ENCODE measurements at places on chromosomes 4 and X. TPM values are rescaled to one million over a fixed set of nuclear protein-coding genes. Genes with fewer than 3 reads are reported as not detected.

GRCh38 chr4:77193511-77194102 is 36.6 kb downstream of the CCNG2 start:
- peaks cover 12% of the 10 kb centered on the region for H3K27me3 ChIP-seq
- H3K4me3 ChIP-seq: peak overlapping the region; percentile 68
- no peaks in the 10 kb centered on the region for H3K36me3 ChIP-seq

DNA sequence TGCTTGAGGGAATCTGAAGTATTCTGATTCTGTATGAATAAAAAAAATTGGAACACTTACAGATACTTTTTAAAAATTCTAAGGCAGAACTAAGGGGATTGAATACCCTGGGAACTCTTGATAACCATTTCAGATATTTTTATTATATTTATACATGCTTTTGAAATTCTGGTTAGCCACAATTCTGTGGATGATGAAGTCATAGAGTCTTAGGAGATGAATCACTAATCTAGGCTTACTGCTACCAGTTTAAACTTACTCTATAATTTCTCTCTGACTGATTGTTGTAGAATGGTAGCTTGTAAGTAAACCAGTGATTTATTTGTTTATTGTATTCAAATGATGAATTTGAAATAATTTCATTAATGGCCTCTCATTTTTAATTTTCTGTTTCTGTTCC is 11.4 kb upstream of the SLAIN2 start:
- DNase-seq: no peak
- H3K27me3 ChIP-seq: peaks cover 21% of the 10 kb centered on the region
- peaks cover 4% of the 10 kb centered on the region for H3K4me1 ChIP-seq
- no peaks in the 10 kb centered on the region for H3K36me3 ChIP-seq
- H3K27ac ChIP-seq: no peak overlapping the region

DNA sequence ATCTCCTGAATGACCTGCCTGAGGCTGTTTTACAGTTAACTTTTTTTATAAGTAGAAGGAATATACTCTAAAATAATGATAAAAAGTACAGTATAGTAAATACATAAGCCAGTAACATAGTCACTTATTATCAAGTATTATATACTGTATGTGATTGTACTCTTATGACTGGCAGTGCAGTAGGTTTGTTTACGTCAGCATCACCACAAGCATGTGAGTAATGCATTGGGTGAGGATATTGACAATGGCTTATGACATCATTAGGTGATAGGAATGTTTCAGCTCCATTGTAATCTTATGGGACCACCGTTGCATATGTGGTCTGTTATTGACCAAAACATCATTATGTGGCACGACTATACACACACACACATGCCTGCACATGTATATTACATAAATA is 20.5 kb downstream of the NUDT9 start:
- H3K36me3 ChIP-seq: peaks cover 16% of the 10 kb centered on the region
- no peak for DNase-seq
- H3K27ac ChIP-seq: no peak overlapping the region
- no peak overlapping the region for H3K4me3 ChIP-seq

DNA sequence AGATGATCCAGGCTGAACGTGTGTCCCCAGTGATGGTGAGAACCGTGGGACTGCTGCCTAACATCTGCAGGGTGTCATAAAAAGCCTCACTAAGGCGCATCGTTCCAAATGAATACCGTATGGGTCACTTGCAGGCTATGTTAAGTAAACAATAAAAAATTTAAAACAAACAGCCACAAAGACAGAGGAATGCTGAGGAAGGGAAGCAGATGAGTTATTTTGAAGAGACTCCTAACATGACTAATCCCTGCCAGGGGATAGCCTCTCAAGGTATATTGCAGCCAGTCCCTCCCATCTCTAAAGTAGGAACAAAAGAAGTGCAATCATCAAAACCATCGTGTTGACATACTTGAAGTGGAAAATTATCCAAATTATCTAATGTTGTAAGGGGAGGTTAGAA is 83.8 kb downstream of the UNC5C start:
- no peaks in the 10 kb centered on the region for H3K4me1 ChIP-seq
- no peak overlapping the region for H3K4me3 ChIP-seq
- H3K27me3 ChIP-seq: no peaks in the 10 kb centered on the region
- no peak overlapping the region for H3K27ac ChIP-seq
- H3K36me3 ChIP-seq: no peaks in the 10 kb centered on the region

DNA sequence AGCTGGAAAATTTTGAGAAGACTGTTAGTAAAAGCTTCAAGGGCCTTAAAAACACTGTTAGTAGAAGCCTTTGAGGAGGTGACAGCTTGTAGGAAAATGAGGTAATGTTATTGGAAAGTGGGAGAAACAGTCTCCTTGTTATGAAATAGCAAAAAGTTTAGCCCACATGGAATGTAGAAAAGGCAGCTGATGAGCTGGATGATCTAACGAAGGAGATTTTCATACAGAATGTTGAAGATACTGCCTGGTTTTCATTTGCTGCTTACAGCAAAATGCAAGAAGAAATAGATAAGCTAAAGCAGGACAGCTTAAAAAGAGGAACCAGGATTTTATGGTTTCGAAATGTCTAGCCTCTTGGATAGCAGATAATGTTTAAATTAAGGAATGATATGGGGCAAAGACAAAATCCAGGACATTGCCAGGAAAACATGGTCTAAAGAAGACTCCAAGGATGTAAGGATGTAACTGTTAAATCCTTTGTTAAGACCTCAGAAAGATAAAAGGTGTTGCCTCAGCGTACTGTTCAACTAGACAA is 10.2 kb upstream of the STBD1 start:
- H3K4me3 ChIP-seq: no peak overlapping the region
- peaks cover 44% of the 10 kb centered on the region for H3K36me3 ChIP-seq
- peaks cover 27% of the 10 kb centered on the region for H3K27me3 ChIP-seq

- peaks cover 4% of the 10 kb centered on the region for H3K4me1 ChIP-seq
- no peak overlapping the region for H3K27ac ChIP-seq
- H3K36me3 ChIP-seq: no peaks in the 10 kb centered on the region
- H3K4me3 ChIP-seq: no peak overlapping the region
- no peaks in the 10 kb centered on the region for H3K27me3 ChIP-seq
- no peak for DNase-seq
Observed at GRCh38 chrX:17559728-17560379, 177.4 kb upstream of the SCML1 start.

DNA sequence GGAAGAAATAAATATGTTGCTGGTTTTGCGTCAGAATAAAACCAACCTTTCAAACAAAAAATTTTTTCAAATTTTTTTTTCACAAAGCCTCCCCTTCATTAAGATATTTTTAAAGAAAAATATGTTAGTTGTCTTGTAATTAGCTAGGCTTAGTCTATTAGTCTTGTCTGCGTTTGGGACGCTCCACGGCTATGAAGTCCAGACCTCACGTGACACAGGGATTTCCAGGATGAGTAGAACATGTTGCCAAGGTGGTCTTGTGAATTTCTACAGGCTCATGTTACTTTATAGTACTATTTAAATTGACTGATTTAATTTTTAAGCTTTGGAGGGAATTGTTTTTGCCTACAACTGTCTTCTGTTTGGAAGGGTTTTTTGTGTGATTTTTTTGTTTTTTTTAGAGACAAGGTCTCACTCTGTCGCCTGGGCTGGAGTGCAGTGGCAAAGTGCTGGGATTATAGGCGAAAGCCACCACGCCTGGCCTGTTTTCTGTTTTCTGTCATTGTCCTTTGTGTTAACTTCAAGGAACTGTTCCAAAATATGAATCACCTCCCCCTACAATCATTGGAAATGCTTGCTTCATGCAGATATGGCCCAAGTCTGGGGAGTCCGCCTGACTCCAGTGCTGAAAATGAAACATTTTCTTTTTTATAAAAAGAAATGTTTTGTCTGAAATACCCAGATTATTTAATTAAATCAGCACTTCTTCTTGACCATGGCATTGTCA is 26.2 kb downstream of the TMEM144 start:
- H3K36me3 ChIP-seq: no peaks in the 10 kb centered on the region
- DNase-seq: no peak
- H3K4me1 ChIP-seq: no peaks in the 10 kb centered on the region
- peaks cover 3% of the 10 kb centered on the region for H3K27me3 ChIP-seq

- peaks cover 4% of the 10 kb centered on the region for H3K36me3 ChIP-seq
- DNase-seq: no peak
- no peak overlapping the region for H3K27ac ChIP-seq
- peaks cover 1% of the 10 kb centered on the region for H3K4me1 ChIP-seq
- no peak overlapping the region for H3K4me3 ChIP-seq
- H3K27me3 ChIP-seq: no peaks in the 10 kb centered on the region
Observed at GRCh38 chrX:9555354-9555753, 90.5 kb downstream of the TBL1X start.

GRCh38 chr4:88481537-88481936 is 24.6 kb downstream of the HERC5 start:
- no peak overlapping the region for H3K4me3 ChIP-seq
- H3K27ac ChIP-seq: no peak overlapping the region
- H3K4me1 ChIP-seq: no peaks in the 10 kb centered on the region
- peaks cover 60% of the 10 kb centered on the region for H3K36me3 ChIP-seq
- H3K27me3 ChIP-seq: no peaks in the 10 kb centered on the region

DNA sequence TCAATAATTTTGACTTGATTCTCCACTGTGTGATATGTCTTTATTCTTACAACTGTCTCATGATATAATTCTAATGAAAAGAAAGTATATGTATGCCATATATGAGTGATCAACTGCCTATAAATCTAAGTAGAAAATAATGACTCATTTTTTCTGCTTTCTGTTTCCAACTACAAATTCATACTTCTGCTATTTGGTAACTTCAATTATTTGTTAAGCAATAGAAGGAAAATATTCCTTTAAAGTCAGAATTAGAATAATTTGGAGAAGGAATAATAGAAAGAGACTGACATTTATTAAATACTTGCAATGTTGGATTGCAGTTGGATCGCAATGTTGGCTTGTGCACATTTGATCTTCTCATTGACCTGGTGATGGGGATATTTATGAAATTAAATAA is 204.2 kb upstream of the PACRGL start:
- H3K36me3 ChIP-seq: no peaks in the 10 kb centered on the region
- no peaks in the 10 kb centered on the region for H3K27me3 ChIP-seq
- H3K4me1 ChIP-seq: no peaks in the 10 kb centered on the region
- no peak for DNase-seq
- no peak overlapping the region for H3K27ac ChIP-seq

GRCh38 chr4:77201857-77202256 is 44.9 kb downstream of the CCNG2 start:
- H3K36me3 ChIP-seq: no peaks in the 10 kb centered on the region
- peaks cover 12% of the 10 kb centered on the region for H3K4me1 ChIP-seq
- H3K4me3 ChIP-seq: no peak overlapping the region
- no peak overlapping the region for H3K27ac ChIP-seq

DNA sequence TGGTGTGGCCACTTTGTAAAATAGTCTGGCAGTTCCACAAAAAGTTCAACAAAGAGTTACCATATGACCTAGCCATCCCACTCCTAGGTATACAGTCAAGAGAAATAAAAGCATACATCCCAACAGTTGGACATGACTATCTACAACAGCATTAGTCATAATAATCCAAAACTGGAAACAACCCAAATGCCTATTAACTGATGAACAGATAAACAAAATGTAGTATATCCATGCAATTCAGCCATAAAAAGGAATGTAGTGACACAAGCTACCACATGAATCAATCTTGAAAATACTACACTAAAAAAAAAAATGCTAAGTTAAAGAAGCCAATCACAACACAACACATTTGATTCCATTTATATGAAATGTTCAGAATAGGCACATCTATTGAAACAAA is 16.1 kb downstream of the MED14 start:
- H3K27me3 ChIP-seq: no peaks in the 10 kb centered on the region
- peaks cover 50% of the 10 kb centered on the region for H3K36me3 ChIP-seq
- peak overlapping the region; percentile 43 for H3K27ac ChIP-seq
- H3K4me1 ChIP-seq: peaks cover 26% of the 10 kb centered on the region

- peak overlapping the region; percentile 71 for H3K4me3 ChIP-seq
- peaks cover 11% of the 10 kb centered on the region for H3K4me1 ChIP-seq
- H3K36me3 ChIP-seq: peaks cover 7% of the 10 kb centered on the region
- peak; percentile 40 for DNase-seq
Observed at GRCh38 chrX:155632431-155633100, 19.8 kb upstream of the TMLHE start.

DNA sequence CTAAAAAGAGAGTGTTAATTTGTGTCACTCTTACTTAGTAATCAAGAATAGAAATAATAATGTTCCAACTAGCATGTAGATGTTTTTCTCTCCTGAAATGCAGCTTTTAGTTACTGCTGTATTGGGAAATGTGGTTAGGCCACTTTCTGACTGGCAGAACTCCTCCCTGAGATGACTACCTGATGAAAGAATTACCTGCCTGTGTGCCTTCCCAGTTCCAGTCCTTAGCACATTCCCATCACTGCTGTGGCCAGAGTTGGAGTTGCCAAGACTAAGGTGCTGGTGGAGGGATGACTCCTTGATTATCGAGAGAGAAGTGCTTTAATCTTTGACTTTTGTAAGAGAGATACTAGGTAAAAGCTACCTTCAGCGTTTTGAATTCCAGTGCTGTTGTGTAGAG is 9.5 kb downstream of the GAB1 start:
- no peak overlapping the region for H3K27ac ChIP-seq
- H3K4me3 ChIP-seq: no peak overlapping the region
- no peak for DNase-seq
- no peaks in the 10 kb centered on the region for H3K4me1 ChIP-seq

DNA sequence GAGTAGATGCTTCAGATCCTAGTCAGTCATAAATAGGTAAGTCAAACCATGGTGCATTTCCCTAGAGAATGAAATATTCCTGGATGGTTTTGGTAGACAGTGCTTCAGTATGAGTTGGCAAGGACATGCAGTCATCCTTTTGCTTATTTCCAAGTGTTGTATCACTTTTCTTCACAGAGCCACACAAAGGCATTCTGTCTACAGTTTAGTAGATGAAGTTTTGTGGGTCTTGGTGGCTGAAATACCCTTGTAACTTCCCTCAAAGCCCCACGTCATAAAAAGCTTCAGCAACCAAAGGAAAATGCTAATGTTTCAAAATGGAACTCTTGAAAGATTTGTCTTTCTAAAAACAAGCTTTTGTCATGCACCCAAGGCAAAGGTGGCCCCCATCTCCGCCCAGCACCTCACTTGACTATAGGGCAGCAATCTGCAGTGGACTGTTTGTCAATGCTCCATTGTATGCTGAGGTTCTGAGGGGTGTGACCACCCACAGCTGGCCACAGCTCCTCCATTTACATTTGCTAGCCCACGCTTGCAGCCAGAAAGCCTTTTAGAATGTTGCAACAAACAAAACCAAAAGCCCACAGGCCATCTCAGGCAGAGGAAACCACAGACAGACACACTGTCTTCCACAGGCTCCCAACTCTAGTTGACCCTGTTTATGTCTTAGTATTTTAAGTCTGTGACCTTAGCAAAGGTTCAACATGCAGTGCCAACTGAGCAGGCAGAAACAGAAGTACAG is 87.1 kb upstream of the FAM9C start:
- no peaks in the 10 kb centered on the region for H3K36me3 ChIP-seq
- DNase-seq: peak; percentile 67
- H3K4me3 ChIP-seq: no peak overlapping the region
- no peaks in the 10 kb centered on the region for H3K27me3 ChIP-seq

The RXFP1 gene
- not detected for total RNA-seq

The TMPRSS11B gene
- total RNA-seq: not detected

The CT45A10 gene
- not detected for total RNA-seq

The SLC2A9 gene
- 1.4 TPM for total RNA-seq

The NEUROG2 gene
- total RNA-seq: not detected

The SPANXN5 gene
- total RNA-seq: not detected

The F11 gene
- not detected for total RNA-seq
